ENCODE measurements at places on chromosomes 11 and 22.

DNA sequence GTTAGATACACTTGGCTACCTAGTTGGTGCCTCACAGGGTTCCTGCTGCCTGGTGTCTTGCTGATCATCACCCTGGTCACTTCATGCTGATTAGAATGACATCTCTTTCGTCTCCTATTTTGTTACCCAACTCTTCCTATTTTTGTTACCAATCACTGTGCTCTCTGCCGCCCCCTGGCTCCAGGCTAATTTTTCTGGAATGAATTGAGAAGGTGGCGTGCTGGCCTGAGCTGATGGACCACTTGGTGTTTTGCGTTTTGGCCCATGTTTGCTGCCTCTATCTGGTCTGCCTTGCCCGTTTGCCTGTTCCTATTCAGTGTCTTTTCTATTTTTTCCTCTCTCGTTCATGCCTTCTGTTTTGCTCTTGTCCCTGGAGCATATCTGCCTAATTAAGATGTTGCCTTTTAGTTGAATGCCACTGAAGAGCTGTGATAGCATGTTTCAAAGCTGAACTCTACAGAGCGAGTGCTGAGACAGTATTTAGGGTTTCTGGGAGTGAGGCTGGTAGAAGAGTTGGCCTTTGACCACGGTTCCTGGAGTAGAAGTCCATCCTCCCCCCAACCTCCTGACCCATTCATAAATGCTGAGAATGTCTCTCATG, 5.9 kb upstream of the ATF4 start:
- DNase-seq = peak; percentile 55

DNA sequence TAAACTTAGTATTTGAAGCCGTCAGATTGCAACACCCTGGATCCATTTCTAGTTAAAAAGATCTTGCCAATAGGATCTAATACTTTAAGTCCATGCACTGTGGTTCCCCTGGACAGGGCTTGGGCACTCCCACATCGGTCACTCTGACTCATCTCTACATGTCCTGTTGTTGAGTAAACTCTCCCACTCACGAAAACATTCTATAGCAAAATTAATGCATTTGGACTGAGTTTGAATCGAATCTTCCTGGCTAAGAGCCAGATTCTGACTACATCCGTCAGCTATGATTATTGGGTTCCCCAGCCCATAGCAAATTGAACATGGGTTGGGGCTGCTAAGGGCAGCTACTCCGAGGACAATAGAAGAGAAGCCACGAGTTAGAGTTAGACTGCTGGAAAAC, 182.1 kb upstream of the SORL1-AS1 start:
- DNase-seq = no peak

DNA sequence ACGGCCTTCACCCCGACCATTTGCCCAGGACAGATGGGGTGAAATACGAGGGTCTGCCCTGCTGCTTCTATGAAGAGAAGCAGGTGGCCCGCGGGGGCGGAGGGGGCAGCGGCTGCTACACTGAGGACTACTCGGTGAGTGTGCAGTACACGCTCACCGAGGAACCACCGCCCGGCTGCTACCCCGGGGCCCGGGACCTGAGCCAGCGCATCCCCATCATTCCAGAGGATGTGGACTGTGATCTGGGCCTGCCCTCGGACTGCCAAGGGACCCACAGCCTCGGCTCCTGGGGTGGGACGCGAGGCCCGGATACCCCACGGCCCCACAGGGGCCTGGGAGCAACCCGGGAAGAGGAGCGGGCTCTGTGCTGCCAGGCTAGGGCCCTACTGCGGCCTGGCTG, 11.2 kb downstream of the C22orf31 start:
- DNase-seq = no peak

DNA sequence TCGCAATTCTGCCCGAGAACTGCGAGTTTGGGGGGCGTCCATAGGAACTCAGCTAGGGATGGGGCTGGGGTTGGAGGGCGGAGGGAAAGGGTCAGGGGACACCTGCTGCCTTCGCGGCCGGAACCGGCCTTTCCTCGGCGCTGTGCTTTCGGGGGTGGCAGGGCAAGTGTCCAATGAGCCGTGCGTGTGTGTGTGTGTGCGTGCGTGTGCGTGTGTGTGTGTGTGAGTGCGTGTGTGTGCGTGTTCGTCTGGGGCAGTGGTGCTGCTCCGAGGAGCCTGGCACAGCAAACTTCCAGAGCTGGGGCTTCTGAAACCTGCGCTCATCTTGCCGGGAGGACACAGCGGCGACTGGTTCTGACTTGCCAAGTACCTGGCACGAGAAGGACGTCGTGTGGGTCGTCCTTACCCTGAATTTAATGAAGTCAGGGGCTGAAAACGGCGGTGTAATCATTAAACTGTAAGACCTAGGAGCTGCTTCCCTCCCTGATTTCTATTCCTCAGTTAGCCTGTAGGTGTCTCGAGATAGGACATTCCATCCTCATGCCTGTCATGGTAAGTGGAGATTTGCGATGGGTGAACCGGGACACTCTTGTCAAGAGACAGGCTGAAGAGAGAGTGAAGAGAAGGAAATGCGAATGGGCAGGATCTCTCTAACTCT, 27.0 kb upstream of the AMOTL1 start:
- peak; percentile 31 for DNase-seq

GRCh38 chr11:865462-866430, 23.1 kb downstream of the TSPAN4 start:
- DNase-seq = no peak

GRCh38 chr11:127818625-127819024, 768.7 kb downstream of the ETS1 start:
- no peak for DNase-seq

Data from thyroid gland (tissue), 4 donors.